ENCODE measurements at places on chromosomes 3 and 15. TPM values are rescaled to one million over a fixed set of nuclear protein-coding genes. Genes with fewer than 3 reads are reported as not detected.

DNA sequence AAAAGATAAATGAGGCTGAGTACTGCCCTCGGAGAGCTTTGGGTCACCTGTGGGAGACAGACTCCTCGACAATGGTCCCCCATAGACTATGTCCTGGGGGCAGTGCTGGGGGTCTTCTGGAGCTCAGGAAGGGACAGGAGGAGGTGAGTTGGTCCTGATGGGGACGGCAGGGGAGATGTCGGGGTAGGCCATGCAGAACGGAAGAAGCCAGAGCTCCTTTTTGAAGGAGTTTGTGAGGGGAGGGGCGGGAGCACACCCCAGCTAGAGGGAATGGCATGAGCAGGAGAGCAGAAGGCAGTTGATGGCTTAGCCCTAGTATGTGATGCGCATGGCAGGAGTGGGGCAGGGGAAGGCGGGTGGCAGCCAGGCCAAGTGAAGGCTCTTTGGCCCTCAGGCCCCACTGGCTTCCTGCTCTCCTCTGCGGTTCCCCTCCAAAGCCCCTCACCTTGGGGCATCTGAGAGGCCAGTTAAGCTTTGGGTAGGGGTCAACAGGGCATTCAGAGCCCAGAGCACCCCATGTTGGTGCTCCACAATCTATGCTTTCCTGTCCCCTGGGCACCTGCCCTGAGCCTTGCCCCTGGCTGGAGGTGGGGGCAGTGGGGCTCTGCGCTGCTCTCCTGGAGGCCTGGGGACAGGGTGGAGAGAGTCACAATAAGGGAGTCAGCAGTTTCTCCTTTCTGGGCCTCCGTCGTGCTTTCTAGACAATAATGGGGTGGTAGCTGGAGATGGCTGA lies 179.3 kb downstream of the SMAD6 start:
- no peak for DNase-seq

AHSG gene
- not detected for total RNA-seq

BCHE gene
- total RNA-seq, result 2.8 TPM

NR2F2 gene
- 11.0 TPM for total RNA-seq

DNA sequence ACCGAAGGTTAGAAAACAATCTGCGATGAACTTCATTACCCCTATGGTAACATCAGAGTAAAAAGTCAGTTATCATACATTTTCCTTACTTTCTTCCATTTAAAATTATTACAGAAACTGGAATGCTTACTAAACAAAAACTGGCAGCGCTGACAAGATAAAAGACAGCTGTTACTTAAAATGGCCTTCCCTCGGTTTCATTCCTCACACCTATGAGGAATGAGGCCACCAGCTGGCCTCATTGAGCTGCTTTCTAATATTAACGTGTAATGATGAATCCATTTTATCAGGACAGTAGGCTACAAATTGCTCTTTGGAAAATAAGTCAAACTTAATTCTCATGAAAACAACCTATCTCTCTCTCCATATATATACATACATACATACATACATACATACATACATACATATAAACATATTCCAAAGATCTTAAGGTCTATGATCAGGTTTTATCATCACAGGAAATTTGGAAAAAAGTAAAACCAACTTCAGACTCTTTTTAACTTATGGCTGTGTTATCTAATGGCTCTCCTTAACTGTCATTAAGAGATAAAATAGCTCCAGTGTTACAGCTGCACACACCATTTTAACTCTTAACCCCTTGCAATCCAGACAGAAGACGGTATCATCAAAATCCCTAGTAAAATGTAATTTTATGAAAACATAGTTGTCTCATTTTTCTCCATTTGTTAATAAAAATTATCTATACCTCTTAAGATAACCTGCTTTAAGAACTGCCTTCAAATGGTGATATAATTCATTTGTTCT lies 5.2 kb downstream of the CCNL1 start:
- no peak for DNase-seq

- DNase-seq, result no peak
Observed at GRCh38 chr3:54861248-54862067, 66.4 kb downstream of the LRTM1 start.

MBNL1 gene
- total RNA-seq, result 182 TPM

POPDC2 gene
- 538 TPM for total RNA-seq

- no peak for DNase-seq
Observed at GRCh38 chr3:104178680-104179079, 1188.0 kb upstream of the ALCAM start.

Measured in Right ventricle myocardium superior (tissue), 1 donor.